MG63 (cell line): ENCODE measurements at places on chromosomes 3 and 15. TPM values are rescaled to one million over a fixed set of nuclear protein-coding genes. Genes with fewer than 3 reads are reported as not detected.

Gene CCR1
- total RNA-seq = not detected in 2 replicates

Gene ANKRD63
- total RNA-seq = not detected in 2 replicates

Gene SH3GL3
- total RNA-seq = 0.15 and 2.4 TPM in 2 replicates

Gene ESYT3
- total RNA-seq = 0.23 and 0.89 TPM in 2 replicates

Gene ARF4
- total RNA-seq = 120 and 159 TPM in 2 replicates

Gene CHRNA5
- total RNA-seq = 3.1 and 3.9 TPM in 2 replicates

Gene CD276
- total RNA-seq = 139 and 155 TPM in 2 replicates

Gene RBPMS2
- total RNA-seq = not detected in 2 replicates

Gene CCR8
- total RNA-seq = not detected in 2 replicates

Gene PROK2
- total RNA-seq = not detected in 2 replicates

Gene ASB7
- 8.4 and 12.8 TPM in 2 replicates for total RNA-seq

Gene GOLGA8S
- not detected in 2 replicates for total RNA-seq

Gene LRRC3B
- not detected in 2 replicates for total RNA-seq

Gene AP3B2
- total RNA-seq = 0.03 TPM in 1 of 2 replicates, not detected in the other

Gene OXTR
- 0.03 and 0.15 TPM in 2 replicates for total RNA-seq

Gene MOBP
- not detected in 2 replicates for total RNA-seq

Gene IL17RC
- 12.1 and 14.8 TPM in 2 replicates for total RNA-seq

Gene SEMA6D
- total RNA-seq = 1.0 and 14.1 TPM in 2 replicates

Gene GPR62
- not detected in 2 replicates for total RNA-seq

Gene ILDR1
- not detected in 2 replicates for total RNA-seq

Gene PCSK6
- 31.3 and 48.8 TPM in 2 replicates for total RNA-seq

Gene SLMAP
- total RNA-seq = 25.7 and 28.2 TPM in 2 replicates

Gene NPAP1
- not detected in 2 replicates for total RNA-seq

Gene SKOR1
- not detected in 2 replicates for total RNA-seq

Gene PLCB2
- total RNA-seq = not detected in 2 replicates

Gene FRMD4B
- total RNA-seq = 5.1 and 66.7 TPM in 2 replicates

Gene LYZL4
- total RNA-seq = not detected in 2 replicates

Gene ITIH1
- total RNA-seq = not detected in 2 replicates

Gene MTMR10
- total RNA-seq = 2.4 and 16.3 TPM in 2 replicates

Gene UTS2B
- total RNA-seq = not detected in 2 replicates

Gene GRK7
- total RNA-seq = not detected in 2 replicates

Gene ISL2
- total RNA-seq = 0.27 and 3.6 TPM in 2 replicates

Gene C3orf33
- 5.1 and 11.5 TPM in 2 replicates for total RNA-seq

Gene P2RY1
- not detected in 2 replicates for total RNA-seq

Gene PLA1A
- not detected in 2 replicates for total RNA-seq

Gene TMCO5A
- not detected in 2 replicates for total RNA-seq

Gene PTPRG
- 3.1 and 6.1 TPM in 2 replicates for total RNA-seq

Gene OXSR1
- total RNA-seq = 13.2 and 20.3 TPM in 2 replicates

Gene ELL3
- total RNA-seq = 5.6 TPM in 1 of 2 replicates, not detected in the other

Gene VPS33B
- total RNA-seq = 3.2 and 14.6 TPM in 2 replicates

Gene TICRR
- 3.3 and 4.0 TPM in 2 replicates for total RNA-seq

Gene KIF7
- 27.4 and 42.1 TPM in 2 replicates for total RNA-seq

Gene CAPN3
- not detected in 2 replicates for total RNA-seq

Gene GOLIM4
- 19.7 and 46.8 TPM in 2 replicates for total RNA-seq

Gene COLQ
- total RNA-seq = not detected in 2 replicates

Gene CHRNA7
- 0.20 TPM in 1 of 2 replicates, not detected in the other for total RNA-seq

Gene CCR3
- not detected in 2 replicates for total RNA-seq

Gene C3orf85
- total RNA-seq = not detected in 2 replicates

Gene RETNLB
- not detected in 2 replicates for total RNA-seq

Gene SCN11A
- total RNA-seq = not detected in 2 replicates

Gene TTC21A
- 0.32 and 0.40 TPM in 2 replicates for total RNA-seq

Gene DCLK3
- total RNA-seq = not detected in 2 replicates

Gene ANKUB1
- not detected in 2 replicates for total RNA-seq

Gene SMCO1
- not detected in 2 replicates for total RNA-seq

Gene HEXA
- total RNA-seq = 93.1 and 153 TPM in 2 replicates

Gene HRH1
- 5.5 and 6.3 TPM in 2 replicates for total RNA-seq

Gene BHLHE40
- 2.6 TPM in 2 replicates for total RNA-seq

Gene AP2M1
- 688 and 946 TPM in 2 replicates for total RNA-seq

Gene CKMT1B
- not detected in 2 replicates for total RNA-seq
